Memory B cell (primary cell): ENCODE measurements at places on chromosomes 7 and 10.
A peak's percentile ranks its signal among the peaks of the same experiment; 100 is the strongest.

GRCh38 chr10:33334153-33334804, at the start of gene NRP1:
Gene NRP1, minus strand, starts transcription at chr10:33334667. Its CDS starts 285 bp downstream, at chr10:33334382.
- DNase-seq = no peak
- H3K36me3 ChIP-seq = no peaks in the 10 kb centered on the region
- H3K27me3 ChIP-seq = peaks cover 29% of the 10 kb centered on the region
- no peak within 1 kb of the TSS for H3K27ac ChIP-seq
- H3K4me1 ChIP-seq = peaks cover 5% of the 10 kb centered on the region

DNA sequence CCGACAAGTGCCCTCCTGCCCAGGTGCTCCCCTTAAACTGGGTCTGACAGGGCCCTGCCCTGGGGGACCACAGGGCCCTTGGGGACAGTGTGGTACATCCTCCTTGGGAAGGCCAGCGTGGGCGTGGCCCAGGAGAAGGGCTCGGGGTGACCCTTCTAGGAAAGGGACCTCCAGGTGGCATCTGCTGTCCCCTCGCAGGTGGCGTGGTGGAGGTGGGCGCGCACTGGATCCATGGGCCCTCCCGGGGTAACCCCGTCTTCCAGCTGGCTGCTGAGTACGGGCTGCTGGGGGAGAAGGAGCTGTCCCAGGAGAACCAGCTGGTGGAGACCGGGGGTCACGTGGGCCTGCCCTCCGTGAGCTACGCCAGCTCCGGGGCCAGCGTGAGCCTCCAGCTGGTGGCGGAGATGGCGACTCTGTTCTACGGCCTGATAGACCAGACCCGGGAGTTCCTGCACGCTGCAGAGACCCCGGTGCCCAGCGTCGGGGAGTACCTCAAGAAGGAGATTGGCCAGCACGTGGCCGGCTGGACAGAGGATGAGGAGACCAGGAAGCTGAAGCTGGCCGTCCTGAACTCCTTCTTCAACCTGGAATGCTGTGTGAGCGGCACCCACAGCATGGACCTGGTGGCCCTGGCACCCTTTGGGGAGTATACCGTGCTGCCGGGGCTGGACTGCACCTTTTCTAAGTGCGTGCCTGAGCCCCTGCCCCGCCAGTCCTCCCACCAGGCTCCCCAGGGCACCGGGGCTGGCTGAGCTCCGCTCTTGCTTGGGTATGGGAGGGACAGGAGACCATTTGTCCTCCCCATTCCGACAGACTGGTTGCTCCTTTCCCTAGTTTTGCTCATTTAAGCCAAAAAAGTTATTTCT, 972 bp downstream of the PAOX start:
- H3K27ac ChIP-seq = peak overlapping the region; percentile 65
- no peak for DNase-seq
- no peaks in the 10 kb centered on the region for H3K27me3 ChIP-seq
- peak overlapping the region; percentile 88 for H3K4me3 ChIP-seq
- H3K4me1 ChIP-seq = peaks cover 17% of the 10 kb centered on the region

DNA sequence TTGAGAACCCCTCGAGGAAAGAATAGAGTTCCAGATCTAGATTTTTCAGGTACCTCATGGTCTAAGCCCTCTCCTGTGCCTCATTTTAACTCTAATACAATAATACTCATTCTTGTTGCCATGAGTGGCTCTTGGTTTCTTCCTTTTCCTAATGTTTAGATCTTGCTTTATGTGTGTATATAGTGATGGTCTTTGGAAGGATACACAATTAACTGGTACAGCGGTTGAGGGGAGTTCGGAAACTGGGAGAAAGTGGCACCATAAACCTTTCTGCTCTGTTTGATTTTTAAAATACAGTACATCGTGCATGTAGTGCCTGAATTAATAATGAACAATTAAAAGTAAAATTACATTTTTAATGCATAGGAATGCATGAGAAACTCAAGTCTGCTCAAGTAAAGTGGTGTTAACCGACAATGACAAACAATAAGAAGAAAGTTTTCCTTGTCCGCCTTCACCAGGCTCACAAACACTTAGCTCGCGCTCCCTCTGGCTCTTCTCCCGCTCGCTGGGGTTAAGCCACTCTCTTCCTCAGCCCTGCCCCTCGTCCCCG, 386 bp upstream of the EIF4EBP2 start:
- peak overlapping the region; percentile 96 for H3K4me3 ChIP-seq
- peaks cover 2% of the 10 kb centered on the region for H3K36me3 ChIP-seq
- DNase-seq = no peak

GRCh38 chr10:20885678-20886077, 11.4 kb downstream of the NEBL start:
- H3K36me3 ChIP-seq = no peaks in the 10 kb centered on the region
- H3K4me1 ChIP-seq = peaks cover 3% of the 10 kb centered on the region
- H3K27me3 ChIP-seq = peaks cover 3% of the 10 kb centered on the region

GRCh38 chr10:11145495-11145855, 127.8 kb downstream of the CELF2 start:
- no peaks in the 10 kb centered on the region for H3K36me3 ChIP-seq
- H3K4me1 ChIP-seq = peaks cover 69% of the 10 kb centered on the region
- DNase-seq = no peak
- H3K27me3 ChIP-seq = no peaks in the 10 kb centered on the region
- peak overlapping the region; percentile 72 for H3K4me3 ChIP-seq

DNA sequence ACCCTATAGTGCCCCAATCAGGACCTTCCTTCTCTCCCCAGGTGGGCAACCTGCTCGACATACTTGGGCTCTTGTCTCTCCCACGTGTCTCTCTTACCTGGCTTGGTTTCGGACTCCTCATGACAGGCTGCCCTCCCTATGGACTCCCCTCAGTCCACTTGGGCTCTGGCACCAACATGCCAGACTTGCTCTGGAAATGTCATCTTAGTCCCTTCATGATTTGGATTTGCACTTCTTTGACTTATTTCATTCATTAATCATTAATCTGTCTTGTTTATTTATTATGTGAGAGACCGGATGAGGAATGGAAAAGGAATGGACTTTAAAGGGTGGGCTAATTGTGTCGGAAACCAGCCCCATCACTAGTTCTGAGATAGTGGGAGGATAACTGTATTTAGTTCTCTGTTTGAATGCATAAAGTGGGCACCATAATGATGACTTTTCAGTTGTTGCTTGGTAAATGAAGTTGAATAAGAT, 108.0 kb downstream of the SND1 start:
- H3K36me3 ChIP-seq = no peaks in the 10 kb centered on the region
- no peak overlapping the region for H3K4me3 ChIP-seq
- no peaks in the 10 kb centered on the region for H3K27me3 ChIP-seq
- H3K4me1 ChIP-seq = peaks cover 21% of the 10 kb centered on the region

GRCh38 chr7:105439174-105439893, 50.6 kb upstream of the SRPK2 start:
- peaks cover 13% of the 10 kb centered on the region for H3K4me1 ChIP-seq
- H3K27ac ChIP-seq = no peak overlapping the region
- peaks cover 4% of the 10 kb centered on the region for H3K36me3 ChIP-seq
- no peak for DNase-seq
- H3K27me3 ChIP-seq = no peaks in the 10 kb centered on the region

GRCh38 chr10:77162697-77163096, 474.9 kb downstream of the KCNMA1 start:
- H3K36me3 ChIP-seq = no peaks in the 10 kb centered on the region
- DNase-seq = no peak
- H3K27ac ChIP-seq = no peak overlapping the region
- H3K27me3 ChIP-seq = peaks cover 5% of the 10 kb centered on the region

DNA sequence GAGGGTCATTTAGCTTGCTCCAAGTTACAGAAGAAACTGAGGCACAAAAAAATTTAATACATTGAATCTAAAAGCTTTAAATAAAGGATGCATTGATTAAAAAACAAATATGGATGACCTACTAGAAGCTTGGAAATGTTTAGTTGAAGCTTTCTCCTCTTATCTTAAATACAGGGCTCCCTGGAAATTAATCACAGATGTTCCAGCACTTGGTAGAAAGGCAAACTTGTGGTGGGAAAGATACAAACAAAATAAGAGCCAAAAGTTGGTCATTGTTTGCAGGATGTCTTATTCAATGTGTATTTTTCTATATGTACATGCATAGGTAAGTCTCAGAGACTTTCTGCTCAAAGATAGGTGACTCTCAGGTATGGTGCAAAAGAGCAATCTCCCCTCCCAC, 40.7 kb upstream of the LYZL1 start:
- no peaks in the 10 kb centered on the region for H3K4me1 ChIP-seq
- no peak overlapping the region for H3K27ac ChIP-seq
- H3K36me3 ChIP-seq = no peaks in the 10 kb centered on the region
- H3K27me3 ChIP-seq = peaks cover 5% of the 10 kb centered on the region

DNA sequence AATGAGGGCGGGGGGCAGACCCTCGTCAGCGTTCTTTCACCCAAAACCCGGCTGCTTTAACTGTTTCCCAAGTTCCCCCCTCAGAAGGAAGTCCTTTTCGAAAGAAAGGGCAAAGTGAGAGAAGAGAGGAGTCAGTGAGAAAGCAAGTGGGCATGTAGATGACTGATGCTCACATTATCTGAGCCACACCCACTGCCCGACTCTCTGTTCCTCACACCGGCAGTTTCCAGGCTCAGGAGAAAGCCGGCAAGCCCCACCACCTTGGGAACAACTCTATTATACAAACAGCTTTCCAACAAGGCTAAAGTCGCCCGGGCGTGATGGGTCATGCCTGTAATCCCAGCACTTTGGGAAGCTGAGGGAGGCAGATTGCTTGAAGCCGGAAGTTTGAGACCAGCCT, 23.1 kb downstream of the RCC1L start:
- H3K4me1 ChIP-seq = no peaks in the 10 kb centered on the region
- no peak overlapping the region for H3K4me3 ChIP-seq
- H3K27me3 ChIP-seq = no peaks in the 10 kb centered on the region
- no peak for DNase-seq
- H3K27ac ChIP-seq = no peak overlapping the region
- H3K36me3 ChIP-seq = peaks cover 18% of the 10 kb centered on the region

GRCh38 chr10:100101192-100102076, 19.8 kb upstream of the CPN1 start:
- peaks cover 23% of the 10 kb centered on the region for H3K27me3 ChIP-seq
- H3K4me3 ChIP-seq = no peak overlapping the region
- peaks cover 4% of the 10 kb centered on the region for H3K4me1 ChIP-seq
- no peaks in the 10 kb centered on the region for H3K36me3 ChIP-seq
- DNase-seq = no peak

DNA sequence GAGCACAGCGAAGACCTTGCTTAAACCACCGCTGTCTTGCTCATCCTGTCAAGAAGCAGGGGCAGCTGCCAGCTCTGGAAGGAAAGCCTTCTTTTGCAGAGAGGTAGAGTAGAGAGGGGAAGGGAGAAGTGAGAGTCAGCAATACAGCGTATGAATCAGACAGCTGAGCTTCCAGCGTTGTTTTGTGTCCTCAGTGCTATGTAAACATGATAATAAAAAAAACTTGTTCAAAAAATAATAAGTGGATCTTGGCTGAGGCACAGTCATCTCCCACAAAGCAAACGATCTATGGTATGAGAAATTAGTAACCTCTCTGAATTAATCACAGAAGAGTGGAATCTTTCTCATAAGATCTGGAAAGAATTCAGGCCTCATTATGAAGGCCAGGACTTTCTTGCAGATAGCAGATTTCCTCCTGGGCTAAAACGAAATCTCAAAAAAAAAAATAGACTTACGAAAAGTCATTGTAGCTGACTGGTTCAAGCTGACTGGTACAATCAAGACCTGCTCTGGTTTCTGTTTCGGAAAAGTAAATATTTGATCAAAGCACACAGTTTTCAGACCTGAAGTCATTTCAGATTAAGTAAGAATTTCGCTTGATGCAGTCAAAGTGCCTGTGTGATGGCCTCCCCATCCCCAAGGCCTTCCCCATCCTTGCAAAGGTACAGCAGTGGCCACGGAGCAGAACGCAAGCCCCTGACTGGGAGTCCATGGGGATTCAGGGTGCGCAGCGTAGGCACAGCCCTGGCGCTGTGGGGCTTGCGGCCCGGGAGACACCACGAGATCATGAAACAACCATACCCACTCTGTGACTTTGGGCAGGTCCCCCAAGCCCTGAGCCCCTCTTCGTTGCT, 29.4 kb downstream of the CHST15 start:
- peak overlapping the region; percentile 91 for H3K27ac ChIP-seq
- H3K36me3 ChIP-seq = peaks cover 2% of the 10 kb centered on the region
- H3K4me3 ChIP-seq = peak overlapping the region; percentile 56
- H3K4me1 ChIP-seq = peaks cover 35% of the 10 kb centered on the region
- no peak for DNase-seq
- no peaks in the 10 kb centered on the region for H3K27me3 ChIP-seq

GRCh38 chr10:35546824-35547225, 58.3 kb upstream of the GJD4 start:
- H3K4me3 ChIP-seq = no peak overlapping the region
- peaks cover 27% of the 10 kb centered on the region for H3K36me3 ChIP-seq
- H3K27me3 ChIP-seq = no peaks in the 10 kb centered on the region
- H3K27ac ChIP-seq = no peak overlapping the region
- peaks cover 8% of the 10 kb centered on the region for H3K4me1 ChIP-seq

DNA sequence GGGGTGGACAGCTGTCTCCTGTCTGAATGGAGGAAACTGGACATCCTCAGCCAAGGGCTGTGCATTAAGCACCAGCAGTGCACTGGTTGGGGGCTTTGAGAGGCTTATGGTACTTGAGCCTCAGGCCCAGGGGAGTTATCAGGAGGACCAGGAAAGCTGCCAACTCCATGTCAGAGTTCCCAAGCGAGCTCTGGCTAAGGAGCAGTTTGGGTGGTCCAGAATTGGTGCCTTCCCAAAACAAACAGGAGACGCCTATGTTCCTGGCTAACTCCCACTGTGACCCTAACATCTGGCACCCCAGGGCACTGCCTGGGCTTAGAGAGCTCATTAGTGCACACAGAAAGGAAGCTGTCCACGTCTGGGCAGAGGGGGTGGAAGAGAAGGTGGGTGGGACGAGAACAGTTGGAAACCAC, 408.6 kb upstream of the NPVF start:
- no peak for DNase-seq
- no peaks in the 10 kb centered on the region for H3K36me3 ChIP-seq
- H3K27me3 ChIP-seq = no peaks in the 10 kb centered on the region
- no peak overlapping the region for H3K4me3 ChIP-seq

- peaks cover 4% of the 10 kb centered on the region for H3K36me3 ChIP-seq
- no peak overlapping the region for H3K4me3 ChIP-seq
- H3K27me3 ChIP-seq = peaks cover 6% of the 10 kb centered on the region
- peaks cover 4% of the 10 kb centered on the region for H3K4me1 ChIP-seq
Measured at GRCh38 chr7:144854839-144855424, 19.1 kb upstream of the TPK1 start.
